ENCODE measurements at places on chromosomes 6 and 20.

DNA sequence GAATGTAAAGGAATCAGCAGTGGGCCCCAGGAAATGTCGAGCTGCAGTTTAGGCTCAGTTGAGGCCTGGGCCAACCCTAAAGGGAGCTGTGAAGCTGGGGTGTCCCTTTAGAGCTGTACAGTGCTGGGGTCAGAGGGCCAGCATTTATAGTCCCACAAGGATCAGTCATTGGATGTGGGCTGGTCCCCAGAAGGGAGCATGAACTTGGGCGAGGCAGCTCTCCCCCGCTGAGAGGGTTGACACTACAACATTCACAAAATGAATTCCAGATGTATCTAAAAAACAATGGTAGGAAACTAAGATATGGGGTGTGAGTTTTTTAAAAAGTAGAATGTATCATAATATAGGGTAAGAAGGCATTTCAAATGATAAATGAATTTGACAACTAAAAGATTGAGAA lies 29.7 kb upstream of the TMX4 start:
- DNase-seq: no peak

DNA sequence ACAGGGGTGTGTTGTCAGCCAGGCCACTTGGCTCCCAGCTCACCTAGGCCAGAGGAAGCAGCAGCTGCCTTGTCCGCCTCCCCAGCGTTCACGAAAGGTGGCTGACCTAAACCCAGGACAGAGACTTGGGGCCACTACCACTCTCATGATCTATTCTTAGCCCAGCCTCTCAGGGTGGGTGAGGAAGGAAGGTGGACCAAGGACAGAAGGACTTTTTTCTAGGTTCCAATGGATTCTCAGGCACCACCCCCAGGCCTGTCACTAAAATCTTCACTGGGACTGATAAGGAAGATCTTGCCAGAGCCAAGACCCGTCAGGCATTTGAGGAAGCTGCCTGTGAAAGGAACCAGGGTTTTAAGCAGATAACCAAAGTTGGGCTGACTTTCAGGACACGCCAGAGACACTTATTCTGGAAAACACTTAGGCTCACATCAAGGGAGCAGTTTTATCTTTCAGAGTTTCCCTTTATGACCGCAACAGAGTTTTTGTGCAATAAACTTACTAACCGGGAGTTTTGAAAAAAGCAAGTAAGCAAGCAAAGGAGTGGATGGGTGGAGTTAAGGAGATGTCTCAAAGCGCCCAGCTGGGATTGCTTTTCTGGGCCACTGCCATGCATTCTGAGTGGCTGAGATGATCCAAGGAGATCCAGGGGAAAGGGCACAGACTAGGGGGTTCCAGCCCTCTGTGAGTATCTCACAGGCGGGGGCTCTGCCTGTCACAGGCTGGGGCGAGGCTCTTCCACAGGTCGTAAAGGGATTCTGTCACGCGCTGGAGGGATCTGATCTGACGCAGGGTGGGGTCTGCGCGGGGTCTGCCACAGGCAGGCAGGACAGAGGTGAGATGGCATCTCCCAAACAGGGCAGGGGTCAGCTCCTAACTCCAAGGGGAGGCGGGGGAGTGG lies 989 bp downstream of the FITM2 start:
- DNase-seq: peak; percentile 46

DNA sequence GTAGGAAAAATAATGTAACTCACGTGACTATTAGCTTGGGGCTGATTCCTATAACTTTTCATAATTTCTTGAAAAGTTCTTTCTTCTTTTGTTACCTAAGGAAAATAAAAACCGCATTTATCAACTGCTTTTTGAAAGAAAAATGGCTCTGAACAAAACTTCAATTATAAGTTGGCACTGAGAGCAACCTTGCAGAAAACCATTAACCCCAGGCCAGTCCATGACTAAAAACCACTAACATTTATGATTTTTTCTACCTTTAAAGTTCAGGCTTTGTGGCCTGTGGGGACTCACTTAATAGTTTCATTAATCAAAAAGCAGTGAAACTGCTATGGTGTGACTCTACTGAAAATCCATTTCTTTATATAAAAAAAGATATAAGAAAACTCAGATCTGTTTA lies 69.1 kb upstream of the SAMHD1 start:
- DNase-seq: no peak

- DNase-seq: no peak
These were observed 29.4 kb downstream of the PPP1R16B start for GRCh38 chr20:38834868-38835267.

- DNase-seq: no peak
These were observed 9.8 kb upstream of the ELOVL5 start for GRCh38 chr6:53358440-53359094.
